ENCODE measurements at places on chromosomes 6 and 20. TPM values are rescaled to one million over a fixed set of nuclear protein-coding genes. Genes with fewer than 3 reads are reported as not detected.

Gene GPLD1
- 0.59 TPM for total RNA-seq

Gene ZFP57
- 2.6 TPM for total RNA-seq

Gene GJA10
- total RNA-seq = 0.15 TPM

Gene TBXT
- total RNA-seq = not detected

Measured in T-helper 1 cell treated with Interleukin-12 subunit alpha and Interleukin-12 subunit beta and Interleukin-4 antibody, amounts not matched to agents 30 ng/mL and 1 ng/mL, for 36 hours (primary cell).